Activated T-helper 17 cell treated with anti-CD3 and anti-CD28 coated beads, Interleukin-2, amount 50 U/mL, for 72 hours (primary cell): ENCODE measurements at places on chromosomes 2 and 18.

- ATAC-seq: no peak
Measured at GRCh38 chr2:101368376-101368775, 18.9 kb downstream of the CREG2 start.

DNA sequence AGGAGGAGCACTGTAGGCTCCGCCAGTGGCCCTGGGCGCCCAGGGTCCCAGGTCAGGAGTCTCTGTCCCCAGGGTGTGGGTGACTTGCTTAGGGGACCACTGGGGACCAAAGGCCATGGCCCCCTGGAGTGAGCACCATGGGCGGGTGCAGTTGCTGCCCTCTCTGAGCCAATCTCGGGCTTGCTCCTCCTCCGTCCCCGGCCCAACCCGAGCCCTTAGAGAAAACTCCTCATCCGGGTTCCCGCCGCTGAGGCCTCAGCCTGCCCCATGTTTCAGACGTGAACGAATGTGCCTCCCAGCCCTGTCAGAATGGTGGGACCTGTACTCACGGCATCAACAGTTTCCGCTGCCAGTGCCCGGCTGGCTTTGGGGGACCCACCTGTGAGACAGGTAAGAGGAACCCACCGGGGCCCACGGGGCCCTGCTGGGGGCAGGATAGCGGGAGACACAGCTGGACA lies 38.6 kb downstream of the SNED1 start:
- peak; percentile 59 for ATAC-seq

DNA sequence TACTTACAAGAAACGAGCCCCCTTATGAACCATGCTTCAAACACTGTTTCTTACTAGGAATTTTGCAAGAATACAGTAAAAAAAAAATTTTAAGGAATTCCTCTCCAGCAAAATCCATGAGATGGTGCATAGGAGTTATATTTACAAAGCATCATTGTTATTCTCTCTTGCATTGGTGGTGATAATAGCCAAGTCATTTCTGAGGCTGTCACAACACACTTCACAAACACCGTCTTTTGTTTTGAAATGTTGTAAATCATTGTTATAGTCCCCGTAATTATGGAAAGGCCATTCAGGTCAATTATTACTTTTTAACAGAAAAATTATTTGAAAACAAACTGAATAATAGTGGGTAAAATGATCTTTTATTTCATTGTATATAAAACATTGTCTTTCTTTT lies 60.1 kb downstream of the DYNC1I2 start:
- no peak for ATAC-seq

- ATAC-seq: no peak
Measured at GRCh38 chr2:218816561-218817011, 15.0 kb downstream of the PRKAG3 start.

DNA sequence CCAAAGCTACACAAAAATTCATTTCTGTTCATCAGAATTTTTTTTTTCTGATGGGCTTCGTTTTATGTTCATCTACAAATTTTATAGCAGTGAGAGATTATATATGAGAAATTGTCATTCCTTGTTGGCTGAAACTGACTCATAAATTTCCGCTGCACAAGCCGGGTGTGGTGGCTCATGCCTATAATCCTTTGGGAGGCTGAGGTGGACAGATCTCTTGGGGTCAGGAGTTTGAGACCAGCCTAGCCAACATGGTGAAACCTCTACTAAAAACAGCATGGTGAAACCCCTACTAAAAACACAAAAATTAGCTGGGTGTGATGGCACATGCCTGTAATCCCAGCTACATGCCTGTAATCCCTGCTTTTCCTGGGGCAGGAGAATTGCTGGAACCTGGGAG lies 72.0 kb downstream of the PLEKHM3 start:
- ATAC-seq: no peak

DNA sequence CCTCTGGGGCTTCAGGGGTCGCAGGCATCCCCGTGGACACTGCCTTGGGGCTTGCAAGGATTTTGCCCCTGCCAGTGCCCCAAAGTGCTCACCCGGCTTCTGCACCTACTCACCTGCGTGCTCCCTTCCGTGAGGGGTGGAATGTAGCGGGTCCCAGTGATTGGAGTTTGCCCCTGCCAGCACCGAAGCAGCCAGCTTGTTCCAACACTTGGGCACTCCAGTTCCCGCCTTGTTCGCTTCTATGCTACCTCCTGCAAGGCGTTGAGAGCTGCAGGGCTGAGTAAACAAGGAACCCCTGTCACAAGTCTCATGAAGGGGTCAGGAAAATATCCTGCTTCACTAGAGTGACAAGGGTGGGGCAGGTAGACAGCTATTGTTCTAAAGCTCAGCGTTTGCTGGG lies 631.5 kb downstream of the EPHA4 start:
- ATAC-seq: no peak

DNA sequence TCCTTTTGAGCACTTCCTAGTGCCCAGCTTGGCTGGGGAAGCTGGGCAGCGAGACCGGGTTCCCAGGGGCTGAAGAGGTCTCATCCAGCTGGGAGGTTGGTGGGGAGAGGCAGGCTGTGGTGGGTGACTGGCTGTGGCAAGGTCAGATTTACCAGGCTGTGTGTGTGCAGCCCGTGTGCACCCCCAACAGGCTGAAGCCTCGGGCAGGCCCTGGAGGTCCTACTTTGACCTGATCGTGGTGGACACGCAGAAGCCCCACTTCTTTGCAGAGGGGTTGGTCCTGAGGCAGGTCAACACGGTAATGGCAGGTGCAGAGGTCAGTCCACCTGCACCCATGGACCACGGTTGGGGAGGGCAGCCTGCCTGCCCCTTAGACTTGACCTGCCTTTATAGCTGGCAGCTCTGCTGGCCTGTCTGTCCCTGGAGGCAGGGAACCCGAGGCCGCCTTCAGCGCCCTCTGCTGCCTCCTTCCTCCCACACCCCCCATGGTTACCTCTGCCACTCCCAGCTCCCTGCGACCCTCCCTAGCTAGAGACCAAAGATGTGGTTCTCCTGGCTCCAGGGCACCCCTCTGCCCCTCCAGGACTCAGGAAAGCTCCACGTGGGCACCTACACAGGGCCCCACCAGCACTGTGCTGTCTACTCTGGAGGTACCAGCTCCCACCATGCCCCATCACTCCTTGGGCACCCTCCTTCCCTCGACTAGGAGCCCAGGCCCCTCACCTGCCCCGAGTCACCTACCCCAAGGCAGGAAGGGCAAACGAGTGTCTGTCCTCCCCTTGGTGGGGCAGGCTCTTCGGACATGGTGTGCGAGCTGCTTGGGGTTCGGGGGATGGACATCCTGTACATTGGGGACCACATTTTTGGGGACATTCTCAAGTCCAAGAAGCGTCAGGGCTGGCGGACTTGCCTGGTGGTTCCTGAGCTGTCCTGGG lies 4.0 kb downstream of the NT5DC4 start:
- ATAC-seq: no peak

- no peak for ATAC-seq
Measured at GRCh38 chr2:98088261-98088660, 1.3 kb downstream of the VWA3B start.

- ATAC-seq: no peak
Measured at GRCh38 chr2:151845884-151846283, 17.7 kb upstream of the ARL5A start.

GRCh38 chr18:78228974-78229373 lies 750.6 kb upstream of the SALL3 start:
- ATAC-seq: no peak

GRCh38 chr2:222563106-222563718 lies 92.7 kb downstream of the FARSB start:
- no peak for ATAC-seq

DNA sequence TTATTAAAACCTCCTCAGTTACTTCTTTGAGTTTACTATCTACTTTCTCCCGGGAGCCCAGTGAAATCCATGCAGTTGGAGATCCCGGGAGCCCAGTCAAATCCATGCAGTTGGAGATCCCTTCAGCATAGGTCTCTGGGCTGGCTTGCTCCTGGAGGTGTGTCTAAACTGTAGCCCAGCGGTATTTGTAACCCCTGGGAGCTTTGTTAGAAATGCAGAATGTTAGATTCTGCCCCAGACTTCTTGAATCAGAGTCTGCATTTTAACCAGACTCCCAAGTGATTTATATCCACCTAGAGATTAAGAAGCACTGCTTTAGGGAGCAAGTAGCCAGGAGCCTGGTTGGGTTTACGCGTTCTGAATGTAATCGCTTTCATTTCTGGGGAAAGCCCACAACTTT lies 54.5 kb downstream of the ARHGAP28 start:
- no peak for ATAC-seq

DNA sequence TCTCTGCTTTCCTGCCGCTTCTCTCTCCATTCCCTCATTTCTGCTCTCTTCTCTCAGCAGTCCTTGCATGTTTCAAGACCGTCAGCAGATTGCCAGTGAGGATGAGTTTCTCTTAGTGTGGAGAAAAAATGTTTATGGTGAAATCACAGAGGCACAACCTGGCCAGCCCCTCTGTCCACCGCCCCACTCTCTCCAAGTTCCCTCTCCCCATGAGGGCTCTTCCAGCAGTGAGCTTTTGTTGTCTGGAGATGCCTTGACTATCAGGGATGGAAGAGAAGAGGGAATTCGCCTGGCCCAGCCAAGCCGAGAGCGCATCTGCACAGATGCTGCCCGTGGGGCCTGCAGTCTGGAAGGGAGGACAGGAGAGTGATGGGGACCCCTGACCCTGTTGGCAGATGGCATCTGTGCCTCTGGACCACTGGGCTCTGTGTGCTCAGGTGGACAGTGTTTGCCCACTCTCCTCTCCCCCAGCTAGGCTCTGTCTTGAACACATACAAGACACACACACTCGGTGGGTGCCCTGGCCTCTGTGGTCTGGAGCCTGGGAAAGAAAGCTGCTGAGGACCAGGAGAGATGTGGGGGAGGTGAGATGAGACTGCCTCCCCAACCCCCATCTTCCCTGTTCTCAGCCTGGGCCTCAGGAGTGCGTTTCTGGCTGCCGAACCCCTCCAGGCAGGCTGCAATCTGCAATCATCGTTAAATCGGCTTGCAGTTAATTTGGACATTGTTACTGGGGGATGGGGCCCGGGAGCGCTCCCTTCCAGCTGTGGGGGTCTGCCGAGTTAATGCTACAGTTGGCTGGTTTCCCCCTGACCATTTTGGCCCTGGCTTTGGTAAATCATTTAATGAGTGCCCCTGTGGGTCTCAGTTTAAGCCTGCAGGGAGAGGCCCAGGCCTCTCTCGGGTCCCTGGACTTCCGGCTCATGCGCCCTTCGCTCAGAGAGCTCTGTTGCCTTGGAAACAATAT lies 4.5 kb downstream of the ITM2C start:
- ATAC-seq: no peak

- peak; percentile 14 for ATAC-seq
Measured at GRCh38 chr2:233060501-233060979, 398 bp downstream of the INPP5D start.

- ATAC-seq: no peak
Measured at GRCh38 chr18:48735080-48735676, 196.3 kb downstream of the CTIF start.

DNA sequence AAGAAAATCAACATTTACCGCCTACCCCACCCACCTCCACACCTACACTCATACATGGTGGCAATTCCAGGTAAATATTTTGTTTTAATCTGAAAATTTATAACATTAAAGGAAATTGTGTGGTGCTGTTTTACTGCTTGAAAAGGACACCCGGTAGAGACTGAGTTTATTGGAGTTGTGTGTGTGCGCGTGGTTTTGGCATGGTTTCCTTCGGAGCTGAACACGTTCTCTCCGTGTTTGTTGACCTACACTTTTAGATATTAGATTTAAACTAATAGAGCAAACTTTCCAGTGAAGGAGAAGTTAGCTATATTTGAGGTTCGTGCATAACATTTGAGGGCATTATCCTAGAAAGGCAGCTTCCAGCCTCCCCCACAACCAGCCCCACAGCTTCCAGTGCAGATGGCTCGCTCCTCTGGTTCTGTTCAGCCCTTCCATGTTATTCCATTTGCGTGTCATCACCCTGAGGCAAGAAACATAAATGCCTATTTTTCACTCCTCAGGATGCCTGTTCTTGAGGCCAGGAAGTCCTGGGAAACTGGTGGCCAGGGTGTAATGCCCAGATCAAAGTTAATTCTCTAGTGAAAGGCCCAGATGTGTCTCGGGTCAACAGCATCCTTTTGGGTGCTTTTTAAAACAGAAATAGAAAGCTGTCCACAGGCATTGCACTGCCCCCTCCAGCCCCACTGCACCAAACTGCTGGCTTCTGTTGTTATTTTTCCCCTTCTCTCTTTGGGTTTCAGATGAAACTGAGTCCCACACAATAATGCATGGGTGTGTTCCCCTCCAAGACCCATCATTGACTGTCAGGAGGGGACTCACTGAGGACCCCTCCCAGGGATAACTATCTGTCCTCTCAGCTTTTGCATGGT lies 190.2 kb downstream of the SETBP1 start:
- ATAC-seq: no peak

DNA sequence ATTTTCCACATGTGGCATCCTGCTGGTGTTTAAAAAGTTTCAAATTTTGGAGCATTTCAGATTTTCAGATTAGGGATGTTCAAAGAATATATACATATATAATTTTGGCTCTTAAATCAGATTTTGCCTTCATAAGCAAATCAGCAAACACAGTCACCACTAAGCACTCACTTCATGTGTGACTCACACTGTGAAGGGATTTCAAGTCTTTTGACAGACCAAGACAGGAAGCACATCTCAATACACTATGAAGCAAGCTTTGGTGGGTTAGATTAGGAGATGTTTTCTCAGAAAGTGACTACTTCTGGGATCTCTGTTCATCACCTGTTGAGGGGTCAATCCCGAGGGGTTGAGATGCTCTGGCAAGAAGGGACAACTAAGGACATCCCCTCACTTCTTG lies 227.8 kb upstream of the RBBP8 start:
- ATAC-seq: no peak

- ATAC-seq: no peak
Measured at GRCh38 chr2:98324181-98324580, 22.1 kb upstream of the CNGA3 start.

GRCh38 chr2:33205693-33206434 lies 259.1 kb downstream of the LTBP1 start:
- no peak for ATAC-seq

- peak; percentile 20 for ATAC-seq
Measured at GRCh38 chr2:130336877-130337734, 5.6 kb upstream of the IMP4 start.

- ATAC-seq: no peak
Measured at GRCh38 chr2:10038716-10039115, 4.6 kb upstream of the KLF11 start.

- no peak for ATAC-seq
Measured at GRCh38 chr2:75920859-75921551, 210.3 kb upstream of the GCFC2 start.

- no peak for ATAC-seq
Measured at GRCh38 chr2:128986026-128986715, 667.5 kb upstream of the HS6ST1 start.
